ENCODE measurements at places on chromosomes 6 and 20.

DNA sequence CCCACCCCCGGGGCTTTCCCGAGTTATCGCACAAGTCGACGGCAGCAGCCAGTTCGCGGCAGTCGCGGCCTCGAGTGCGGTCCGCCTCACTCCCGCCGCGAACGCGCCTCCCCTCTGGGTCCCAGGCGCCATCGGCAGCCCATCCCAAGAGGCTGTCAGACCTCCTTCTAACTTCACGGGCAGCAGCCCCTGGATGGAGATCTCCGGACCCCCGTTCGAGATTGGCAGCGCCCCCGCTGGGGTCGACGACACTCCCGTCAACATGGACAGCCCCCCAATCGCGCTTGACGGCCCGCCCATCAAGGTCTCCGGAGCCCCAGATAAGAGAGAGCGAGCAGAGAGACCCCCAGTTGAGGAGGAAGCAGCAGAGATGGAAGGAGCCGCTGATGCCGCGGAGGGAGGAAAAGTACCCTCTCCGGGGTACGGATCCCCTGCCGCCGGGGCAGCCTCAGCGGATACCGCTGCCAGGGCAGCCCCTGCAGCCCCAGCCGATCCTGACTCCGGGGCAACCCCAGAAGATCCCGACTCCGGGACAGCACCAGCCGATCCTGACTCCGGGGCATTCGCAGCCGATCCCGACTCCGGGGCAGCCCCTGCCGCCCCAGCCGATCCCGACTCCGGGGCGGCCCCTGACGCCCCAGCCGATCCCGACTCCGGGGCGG lies 1.6 kb downstream of the GNAS start:
- DNase-seq, result no peak

- DNase-seq, result no peak
These were observed 494.0 kb upstream of the MAP3K7 start for GRCh38 chr6:91080871-91081270.

DNA sequence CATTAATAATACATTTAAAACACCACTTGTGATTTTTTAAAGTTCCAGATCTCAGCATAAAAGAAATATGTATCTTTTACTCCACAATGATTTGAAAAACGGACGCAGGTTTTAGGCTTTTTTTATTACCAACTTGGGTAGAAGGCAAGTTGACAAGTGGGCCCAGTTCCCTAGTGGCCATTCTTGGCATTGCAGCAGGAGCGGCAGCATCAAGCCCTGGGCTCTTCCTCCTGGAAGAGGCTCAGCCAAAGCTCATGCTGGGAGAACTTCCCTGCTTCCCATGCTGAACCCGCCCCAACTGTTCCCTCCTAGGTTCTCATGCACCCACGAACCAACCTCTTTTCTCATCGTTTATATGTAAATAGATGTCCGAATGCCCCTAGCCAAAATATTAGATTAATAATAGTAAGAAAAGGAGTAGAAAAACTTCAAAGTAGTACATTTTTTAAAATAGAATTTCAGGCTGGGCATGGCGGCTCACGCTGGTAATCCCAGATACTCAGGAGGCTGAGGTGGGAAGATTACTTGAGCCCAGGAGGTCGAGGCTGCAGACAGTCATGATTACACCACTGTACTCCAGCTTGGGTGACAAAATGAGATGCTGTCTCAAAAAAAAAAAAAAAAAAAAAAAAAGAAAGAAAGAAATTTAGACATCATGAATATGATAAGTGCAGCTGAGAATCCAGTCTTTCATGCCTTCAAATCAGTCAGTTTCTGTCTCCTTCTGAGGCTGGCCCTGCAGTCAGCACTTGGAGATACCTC lies 18.2 kb upstream of the MYB start:
- no peak for DNase-seq

DNA sequence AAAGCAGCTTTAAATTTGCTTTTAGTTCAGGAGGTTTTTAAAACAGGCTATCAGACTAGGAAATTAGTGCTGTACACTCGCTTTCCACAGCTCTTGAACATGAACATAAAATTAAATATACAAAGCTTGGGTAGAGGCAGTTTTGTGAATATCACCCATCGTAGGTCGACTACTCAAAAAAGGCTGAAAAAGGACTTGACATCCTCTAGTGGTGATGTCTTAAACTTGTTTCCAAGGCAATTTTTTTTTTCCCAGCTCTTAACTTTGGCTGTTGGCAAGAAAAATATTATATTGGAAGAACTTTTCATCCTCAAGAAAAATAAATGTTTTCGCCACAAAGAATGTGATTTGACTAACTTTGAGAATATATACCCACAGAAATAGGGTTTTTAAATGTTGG lies 2.9 kb downstream of the MAP7 start:
- DNase-seq, result no peak

- no peak for DNase-seq
These were observed 318.8 kb downstream of the BCKDHB start for GRCh38 chr6:80425089-80425823.

DNA sequence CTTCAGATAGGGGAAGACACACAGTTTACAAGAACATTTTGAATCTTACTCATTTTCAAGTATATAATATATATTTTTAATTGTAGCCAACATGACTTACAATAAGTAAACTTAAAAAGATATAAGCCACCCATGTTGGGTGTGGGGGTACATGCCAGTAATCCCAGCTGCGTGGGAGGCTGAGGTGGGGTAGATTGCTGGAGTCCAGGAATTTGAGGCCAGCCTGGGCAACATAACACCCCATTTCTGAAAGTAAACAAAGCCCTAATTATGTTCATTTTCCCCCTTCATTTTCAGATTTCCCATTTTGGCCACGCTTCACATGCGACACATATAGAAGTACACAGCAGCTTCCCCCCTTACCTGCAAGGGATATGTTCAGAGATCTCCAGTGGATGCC lies 30.5 kb downstream of the SERPINB6 start:
- no peak for DNase-seq

All from caudate nucleus (tissue), 63 donors.